Activated T-helper 2 cell treated with anti-CD3 and anti-CD28 coated beads, Interferon-gamma antibody, Interleukin-2, Interleukin-4, amounts not matched to agents 10 μg/mL and 5 μg/mL and 100 μg/mL, durations not matched to agents 14 hours and 24 hours and 36 hours (primary cell): ENCODE measurements at places on chromosomes 1 and 21.

- H3K4me1 ChIP-seq, result no peaks in the 10 kb centered on the region
- H3K4me3 ChIP-seq, result no peak overlapping the region
- no peaks in the 10 kb centered on the region for H3K27me3 ChIP-seq
Observed at GRCh38 chr21:18164933-18165332, 79.7 kb upstream of the CHODL start.

DNA sequence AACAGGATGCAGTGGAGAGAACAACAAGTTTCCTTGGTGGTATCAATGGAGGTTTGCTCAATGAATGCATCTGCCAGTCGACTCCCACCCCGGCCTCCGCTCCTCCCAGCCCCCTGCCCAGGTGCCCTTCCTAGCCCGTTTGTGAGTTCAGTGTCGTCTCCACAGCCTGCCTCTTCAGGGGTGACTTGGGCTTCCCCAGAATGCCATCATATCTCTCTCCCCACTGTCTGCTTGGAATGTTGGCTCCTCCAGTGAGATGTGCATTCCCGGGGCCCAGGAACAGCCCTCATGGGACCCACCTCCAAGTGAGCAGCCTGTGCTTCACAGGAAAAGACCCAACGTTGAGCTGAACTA, 30.5 kb downstream of the MATN1 start:
- no peaks in the 10 kb centered on the region for H3K36me3 ChIP-seq
- no peak for DNase-seq
- no peak overlapping the region for H3K27ac ChIP-seq
- peaks cover 9% of the 10 kb centered on the region for H3K27me3 ChIP-seq
- no peak overlapping the region for H3K4me3 ChIP-seq

- peaks cover 47% of the 10 kb centered on the region for H3K27me3 ChIP-seq
- no peaks in the 10 kb centered on the region for H3K36me3 ChIP-seq
- H3K27ac ChIP-seq, result no peak overlapping the region
- H3K4me1 ChIP-seq, result peaks cover 9% of the 10 kb centered on the region
- H3K4me3 ChIP-seq, result peak overlapping the region; percentile 66
Observed at GRCh38 chr1:208243527-208243966, 637 bp downstream of the PLXNA2 start.

DNA sequence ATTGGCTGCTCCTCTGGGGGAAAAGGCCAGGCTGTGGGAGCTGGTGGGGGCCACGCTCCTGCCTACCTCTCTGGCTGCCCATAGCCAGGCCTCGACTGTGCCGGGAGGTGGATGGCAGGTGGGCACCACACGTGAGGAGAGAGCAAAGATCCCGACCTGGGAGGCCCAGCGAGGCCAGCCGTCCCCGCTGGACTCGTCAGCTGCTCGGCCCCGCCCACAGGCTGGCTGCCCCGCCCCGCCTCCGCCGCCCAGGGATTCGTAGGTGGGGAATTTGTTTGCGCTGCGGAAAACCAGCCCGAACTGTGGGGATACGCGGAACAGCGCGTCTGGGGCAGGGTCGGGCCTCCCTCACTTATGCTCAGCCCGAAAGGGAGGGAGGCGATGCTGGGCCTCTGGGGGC, 31.7 kb downstream of the TP73 start:
- peaks cover 2% of the 10 kb centered on the region for H3K27me3 ChIP-seq
- H3K4me1 ChIP-seq, result no peaks in the 10 kb centered on the region
- H3K36me3 ChIP-seq, result no peaks in the 10 kb centered on the region
- no peak overlapping the region for H3K27ac ChIP-seq
- no peak for DNase-seq

- no peaks in the 10 kb centered on the region for H3K36me3 ChIP-seq
- H3K27ac ChIP-seq, result no peak overlapping the region
- H3K4me3 ChIP-seq, result no peak overlapping the region
- H3K27me3 ChIP-seq, result peaks cover 76% of the 10 kb centered on the region
- H3K4me1 ChIP-seq, result no peaks in the 10 kb centered on the region
Observed at GRCh38 chr1:20476265-20477038, 9.6 kb downstream of the CAMK2N1 start.

DNA sequence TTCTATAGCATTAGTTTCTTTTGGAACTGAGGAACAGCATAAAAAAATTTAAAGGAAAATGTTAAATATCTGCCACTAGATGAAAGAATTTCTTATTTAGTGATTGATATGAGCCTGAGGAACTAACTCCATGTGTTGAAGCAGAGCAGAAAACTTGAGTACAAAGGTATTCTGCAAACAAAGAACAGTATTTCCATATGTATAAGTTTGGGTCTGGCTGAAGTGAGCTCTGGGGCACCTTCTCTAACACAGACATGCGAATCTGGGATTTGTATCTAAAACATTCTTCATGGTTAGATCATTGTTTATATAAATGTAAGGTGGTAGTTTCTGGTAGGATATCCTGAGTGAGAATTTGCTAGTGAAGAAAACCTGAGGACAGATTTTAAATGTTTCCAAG, 123.2 kb downstream of the TYW3 start:
- no peaks in the 10 kb centered on the region for H3K4me1 ChIP-seq
- no peak overlapping the region for H3K4me3 ChIP-seq
- H3K36me3 ChIP-seq, result no peaks in the 10 kb centered on the region

DNA sequence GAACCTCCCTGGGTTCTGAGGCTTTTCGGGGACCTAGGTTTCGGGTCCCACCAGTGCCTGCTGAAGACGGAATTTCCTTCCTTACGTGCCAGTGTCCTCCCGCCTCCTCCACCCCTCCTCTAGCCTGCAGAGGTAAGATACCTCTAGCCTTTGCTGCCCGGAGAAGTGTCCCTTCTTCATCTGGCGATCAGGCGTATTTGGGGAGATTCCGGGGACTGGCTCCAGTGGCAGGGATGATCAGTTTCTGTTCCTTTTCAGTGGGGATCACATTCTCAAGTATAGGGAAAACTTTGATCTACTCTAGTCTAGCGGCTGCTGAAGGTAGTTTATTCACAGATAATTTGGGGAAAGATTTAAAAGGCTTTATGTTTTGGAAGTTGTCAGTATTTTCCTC, 674 bp downstream of the CEP350 start:
- H3K36me3 ChIP-seq, result peaks cover 3% of the 10 kb centered on the region
- H3K4me1 ChIP-seq, result peaks cover 35% of the 10 kb centered on the region
- no peak for DNase-seq

- no peak overlapping the region for H3K4me3 ChIP-seq
- H3K4me1 ChIP-seq, result no peaks in the 10 kb centered on the region
- DNase-seq, result no peak
- peaks cover 2% of the 10 kb centered on the region for H3K27me3 ChIP-seq
- no peaks in the 10 kb centered on the region for H3K36me3 ChIP-seq
Observed at GRCh38 chr1:107430540-107431228, 289.8 kb downstream of the NTNG1 start.

DNA sequence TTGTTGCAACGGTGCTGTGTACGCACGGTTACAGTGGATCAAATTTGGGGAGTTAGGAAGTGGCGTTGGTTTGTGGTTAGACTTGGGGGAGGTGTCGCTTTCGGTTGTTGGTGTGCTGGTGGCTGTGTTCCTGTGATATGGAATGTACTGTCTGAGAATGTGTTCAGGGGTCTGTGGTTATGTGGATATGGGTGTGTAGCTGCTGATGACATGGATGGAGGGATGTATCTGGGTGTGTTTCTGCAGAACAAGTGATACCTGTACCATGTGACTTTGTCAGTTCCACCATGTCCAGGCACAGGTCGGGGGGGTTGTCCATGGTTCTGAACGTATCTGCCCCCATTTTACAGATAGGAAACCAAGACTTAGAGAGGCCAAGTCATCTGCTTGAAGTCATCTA, 22.7 kb downstream of the PAX7 start:
- H3K27ac ChIP-seq, result no peak overlapping the region
- no peaks in the 10 kb centered on the region for H3K36me3 ChIP-seq
- peaks cover 9% of the 10 kb centered on the region for H3K4me1 ChIP-seq
- peaks cover 55% of the 10 kb centered on the region for H3K27me3 ChIP-seq
- H3K4me3 ChIP-seq, result no peak overlapping the region

DNA sequence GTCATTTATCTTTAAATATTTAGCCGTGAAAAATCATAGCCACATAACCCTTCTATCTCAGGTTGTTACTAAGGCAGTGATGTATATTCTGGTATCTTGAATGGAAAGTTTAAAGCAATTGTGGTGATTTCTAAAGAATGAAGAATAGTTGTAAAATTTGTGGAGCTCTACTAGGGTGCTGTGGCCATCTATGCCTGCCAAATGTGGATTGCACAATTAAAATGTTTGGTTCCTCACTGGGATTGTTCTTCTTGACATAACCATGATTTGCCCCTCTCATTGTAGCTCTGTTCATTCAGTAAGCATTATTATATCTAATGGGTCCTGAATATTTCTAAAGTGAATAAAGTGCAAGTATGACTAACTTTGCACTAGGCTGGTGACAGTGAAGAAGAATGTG, 50.1 kb downstream of the AK4 start:
- H3K4me3 ChIP-seq, result no peak overlapping the region
- H3K27ac ChIP-seq, result peak overlapping the region; percentile 4
- peaks cover 49% of the 10 kb centered on the region for H3K36me3 ChIP-seq
- no peak for DNase-seq
- peaks cover 28% of the 10 kb centered on the region for H3K4me1 ChIP-seq
- H3K27me3 ChIP-seq, result no peaks in the 10 kb centered on the region

- H3K27me3 ChIP-seq, result peaks cover 28% of the 10 kb centered on the region
- DNase-seq, result no peak
- no peak overlapping the region for H3K4me3 ChIP-seq
- peaks cover 5% of the 10 kb centered on the region for H3K4me1 ChIP-seq
Observed at GRCh38 chr1:195188821-195189220, 1419.4 kb downstream of the KCNT2 start.

- peaks cover 30% of the 10 kb centered on the region for H3K27me3 ChIP-seq
- H3K4me3 ChIP-seq, result no peak overlapping the region
- no peak overlapping the region for H3K27ac ChIP-seq
- no peaks in the 10 kb centered on the region for H3K36me3 ChIP-seq
Observed at GRCh38 chr1:200478239-200478623, 68.4 kb upstream of the ZNF281 start.

DNA sequence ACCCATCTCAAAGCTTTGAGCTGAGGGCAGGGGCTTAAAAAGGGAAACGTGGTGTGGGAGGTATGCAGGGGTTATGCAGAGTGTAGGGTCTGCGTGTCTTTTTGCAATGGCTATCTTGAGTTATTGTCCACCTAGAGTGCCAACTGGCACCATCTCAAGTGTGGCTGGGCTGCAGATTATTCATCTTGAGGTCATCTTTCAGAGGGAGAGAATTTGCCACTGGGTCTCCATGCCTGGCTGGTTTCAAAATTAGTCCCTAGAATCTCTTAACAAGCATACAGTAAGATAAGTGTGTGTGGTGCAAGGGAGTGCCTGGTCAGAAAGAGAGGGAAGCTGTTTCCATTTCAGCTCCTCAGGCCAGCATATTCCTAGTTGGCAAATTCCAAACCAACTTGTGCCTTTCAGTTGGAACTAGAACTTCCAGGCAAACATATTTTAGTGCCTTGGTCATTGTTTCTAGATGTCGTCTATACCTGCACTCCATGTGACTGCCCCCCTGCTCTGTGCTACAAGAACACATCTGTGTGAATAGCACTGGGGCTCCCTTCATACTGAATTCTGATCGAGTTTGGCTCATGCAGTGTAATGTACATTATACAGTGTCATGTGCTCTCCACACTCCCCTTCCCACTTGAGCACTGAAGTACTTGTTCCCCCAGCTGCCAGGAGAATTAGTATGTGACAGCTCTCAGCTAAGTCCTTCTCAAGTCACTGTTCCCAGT, 5.0 kb upstream of the OR2T8 start:
- no peak overlapping the region for H3K4me3 ChIP-seq
- H3K27ac ChIP-seq, result no peak overlapping the region
- no peaks in the 10 kb centered on the region for H3K36me3 ChIP-seq
- H3K4me1 ChIP-seq, result no peaks in the 10 kb centered on the region
- no peaks in the 10 kb centered on the region for H3K27me3 ChIP-seq

GRCh38 chr21:45799765-45800338, 156.3 kb downstream of the PCBP3 start:
- no peaks in the 10 kb centered on the region for H3K36me3 ChIP-seq
- DNase-seq, result no peak
- no peaks in the 10 kb centered on the region for H3K27me3 ChIP-seq
- H3K4me3 ChIP-seq, result no peak overlapping the region
- no peak overlapping the region for H3K27ac ChIP-seq

DNA sequence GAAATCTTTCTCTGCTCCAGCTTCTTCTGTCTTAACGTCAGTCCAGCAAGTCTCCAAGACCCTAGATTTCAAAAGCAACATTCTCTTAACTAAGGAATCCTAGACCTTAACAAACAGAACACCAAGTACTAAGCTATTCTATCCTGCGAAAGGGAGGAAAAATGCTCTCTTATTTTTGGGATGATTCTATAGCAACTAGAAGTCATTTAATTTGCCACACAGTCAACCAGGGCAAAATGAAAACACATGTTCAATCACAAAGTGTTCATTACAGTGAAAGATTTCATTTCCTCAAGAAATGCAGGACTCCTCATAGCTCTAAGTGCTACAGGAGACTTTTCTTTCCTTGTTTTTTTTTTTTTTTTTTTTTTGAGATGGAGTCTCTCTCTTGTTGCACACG, 36.2 kb upstream of the DOCK7 start:
- DNase-seq, result no peak
- H3K36me3 ChIP-seq, result no peaks in the 10 kb centered on the region
- H3K27ac ChIP-seq, result no peak overlapping the region
- peaks cover 6% of the 10 kb centered on the region for H3K27me3 ChIP-seq
- peaks cover 9% of the 10 kb centered on the region for H3K4me1 ChIP-seq
- no peak overlapping the region for H3K4me3 ChIP-seq
